ENCODE measurements at places on chromosomes 2 and 18. TPM values are rescaled to one million over a fixed set of nuclear protein-coding genes. Genes with fewer than 3 reads are reported as not detected.

SLC35G4 gene
- not detected for total RNA-seq

IL36RN gene
- total RNA-seq, result not detected

DOK6 gene
- total RNA-seq, result not detected

DNA sequence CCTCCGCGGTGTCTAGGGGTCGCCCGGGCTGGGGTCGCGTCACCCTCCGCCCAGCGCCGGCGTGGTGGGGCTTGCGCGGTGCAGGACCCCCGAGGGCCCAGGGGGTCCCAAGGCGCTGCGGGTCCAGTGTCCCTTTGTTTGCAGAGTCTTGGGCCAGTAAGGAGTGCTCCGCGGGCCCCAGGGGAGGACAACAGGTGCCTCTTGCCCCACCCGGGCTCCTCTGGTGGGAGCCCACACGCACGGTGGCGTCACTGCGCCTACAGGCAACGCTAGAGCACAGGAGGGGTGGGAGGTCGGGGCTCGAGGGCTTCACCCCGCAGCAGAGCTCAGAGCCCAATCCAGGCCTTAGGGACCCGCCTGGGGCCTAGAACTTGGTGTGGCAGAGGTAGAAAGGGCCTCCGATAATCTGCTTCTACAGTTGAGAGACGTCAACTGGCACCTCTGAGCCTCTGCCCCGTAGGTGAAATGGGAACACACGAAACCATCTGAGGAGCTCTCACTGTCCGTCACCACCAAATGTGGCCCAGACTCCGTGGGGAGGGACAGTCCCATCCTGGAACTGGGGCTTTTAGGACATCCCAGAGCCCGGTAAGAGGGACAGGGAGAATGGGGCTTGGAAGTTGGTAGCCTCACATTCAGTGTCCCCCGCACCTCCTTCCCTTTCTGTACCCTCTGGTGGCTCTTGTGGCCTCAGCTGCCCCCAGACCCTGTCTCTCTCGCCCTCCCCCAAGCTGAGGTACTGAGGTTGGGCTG lies 1.4 kb downstream of the ARID5A start:
- peak; percentile 44 for ATAC-seq

DNA sequence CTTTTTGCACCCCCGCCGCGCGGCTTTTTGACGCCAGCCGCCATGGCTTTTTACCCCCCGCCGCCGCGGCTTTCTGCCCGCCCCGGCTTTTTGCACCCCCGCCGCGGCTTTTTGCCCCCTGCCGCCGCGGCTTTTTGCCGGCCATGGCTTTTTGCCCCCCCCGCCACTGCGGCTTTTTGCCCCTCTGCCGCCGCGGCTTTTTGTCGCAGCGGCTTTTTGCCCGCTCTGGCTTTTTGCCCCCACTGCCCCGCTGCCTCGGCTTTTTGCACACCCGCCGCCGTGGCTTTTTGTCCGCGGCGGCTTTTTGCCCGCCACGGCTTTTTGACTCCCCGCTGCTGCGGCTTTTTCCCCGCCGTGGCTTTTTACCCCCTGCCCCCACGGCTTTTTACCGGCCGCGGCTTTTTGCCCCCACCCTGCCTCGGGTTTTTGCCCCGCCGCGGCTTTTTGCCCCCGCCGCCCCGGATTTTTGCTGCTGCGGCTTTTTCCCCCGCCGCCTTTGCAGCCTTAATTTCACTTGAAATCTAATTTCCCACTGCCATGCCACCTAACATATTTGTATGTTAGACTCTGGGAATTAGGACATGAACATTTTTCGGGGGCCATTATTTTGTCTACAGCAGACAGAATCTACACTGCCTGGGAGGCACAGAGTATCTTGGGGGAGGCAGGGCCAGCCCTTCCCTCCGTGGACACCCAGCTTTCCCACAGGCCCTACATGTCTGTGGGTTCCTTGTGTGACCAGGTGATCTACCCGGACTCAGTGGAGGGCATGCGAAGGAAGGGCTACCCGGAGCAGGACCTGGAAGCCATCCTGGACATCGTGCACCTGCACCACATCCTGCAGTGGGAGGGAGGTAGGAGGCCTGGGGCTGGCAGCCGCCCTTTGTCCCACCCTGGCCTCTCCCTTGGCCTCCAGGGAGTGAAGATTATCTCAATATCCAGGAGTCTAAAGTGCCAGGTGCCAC lies 3031.0 kb upstream of the TEKT4 start:
- no peak for ATAC-seq

GRCh38 chr2:115678129-115678528 lies 1235.7 kb downstream of the DPP10 start:
- ATAC-seq, result no peak

Data from activated T-helper 17 cell treated with anti-CD3 and anti-CD28 coated beads, Interleukin-2, amount 50 U/mL, for 72 hours (primary cell).